Stimulated activated CD8-positive, alpha-beta memory T cell treated with anti-CD3 and anti-CD28 coated beads, Interleukin-7, amount 100 ng/mL, for 48 hours (primary cell): ENCODE measurements at places on chromosomes 3 and 15.

GRCh38 chr15:88484682-88485331, 17.3 kb downstream of the MRPS11 start:
- DNase-seq, result no peak

DNA sequence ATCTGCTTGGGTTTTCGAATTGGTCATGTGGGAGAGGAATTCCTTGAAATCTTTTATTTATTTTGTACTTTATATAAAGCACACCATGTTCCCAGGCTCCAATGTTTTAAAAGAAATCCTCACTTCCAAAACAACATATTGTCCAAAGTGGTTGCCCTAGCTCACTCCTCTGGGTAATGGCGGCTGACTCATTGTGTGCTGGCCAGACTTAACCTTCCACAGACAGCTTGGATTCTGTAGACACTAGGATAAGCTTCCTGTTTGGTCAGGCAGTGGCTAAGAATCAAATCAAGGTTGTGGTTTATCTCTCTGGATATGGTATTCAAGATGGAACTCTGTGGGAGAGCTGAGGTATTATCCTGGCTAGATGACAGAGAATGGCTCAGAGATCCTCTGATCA, 55.8 kb upstream of the FAM98B start:
- no peak for DNase-seq

GRCh38 chr3:9343115-9343514, 19.7 kb upstream of the THUMPD3 start:
- DNase-seq, result no peak

- no peak for DNase-seq
These were observed 54.5 kb downstream of the ST3GAL6 start for GRCh38 chr3:98817547-98818041.

GRCh38 chr3:160702290-160702689, 25.3 kb downstream of the ARL14 start:
- no peak for DNase-seq

DNA sequence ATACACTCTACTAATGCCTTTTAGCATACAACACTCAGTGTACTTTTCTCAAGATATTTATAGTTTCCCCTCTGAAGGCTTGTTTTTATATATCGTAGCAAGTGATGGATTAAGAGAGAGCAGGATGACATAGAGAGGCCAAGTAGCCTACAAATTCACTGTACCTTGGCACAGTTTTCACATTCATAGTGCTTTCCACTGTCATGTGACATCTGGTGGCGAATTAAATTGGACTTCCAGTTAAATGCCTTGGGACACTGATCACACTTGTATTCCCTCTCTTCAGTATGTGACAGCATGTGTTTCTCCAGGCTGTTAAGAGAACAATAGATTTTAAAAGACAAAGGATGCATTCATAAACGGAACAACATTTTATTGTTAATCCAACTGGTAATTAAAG, 541.1 kb downstream of the MECOM start:
- no peak for DNase-seq

DNA sequence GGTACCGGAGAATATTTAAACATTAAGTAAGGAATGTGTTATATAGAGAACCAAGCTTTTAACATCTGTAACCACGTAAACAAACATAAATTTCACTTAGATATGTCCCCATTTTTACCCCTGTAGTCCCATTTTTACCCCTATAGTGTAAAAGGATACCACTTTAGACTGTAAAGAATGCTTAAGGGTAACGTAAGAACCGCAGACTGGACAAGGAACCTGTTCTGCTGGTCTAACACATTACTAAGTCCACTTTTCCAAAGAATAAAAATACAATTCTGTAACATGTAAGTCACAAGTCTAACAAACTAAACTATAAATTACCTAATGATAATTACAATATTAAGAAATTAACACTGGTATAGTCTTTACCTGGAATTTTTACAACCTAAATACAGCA, 2.9 kb downstream of the SLC12A6 start:
- DNase-seq, result no peak

DNA sequence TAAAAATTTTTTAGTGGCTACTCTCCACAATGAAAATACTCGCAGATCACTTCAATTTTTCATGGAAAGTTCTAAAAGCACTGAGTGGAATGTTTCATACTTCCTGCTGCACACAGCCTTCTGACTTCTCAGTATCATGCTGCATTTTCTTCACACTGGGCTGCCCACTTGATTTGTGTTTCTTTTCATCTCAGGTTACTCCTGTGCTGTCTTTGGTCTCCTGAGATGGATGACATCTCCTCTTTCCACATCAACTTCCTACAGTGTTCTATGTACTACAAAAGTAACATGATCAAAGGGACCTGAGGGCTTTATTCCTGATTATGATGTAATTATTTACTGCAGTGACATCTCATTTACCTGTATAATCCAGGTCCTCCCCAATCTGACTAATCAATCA, 927.7 kb downstream of the ROBO2 start:
- DNase-seq, result no peak

- no peak for DNase-seq
These were observed 54.0 kb downstream of the TSC22D2 start for GRCh38 chr3:150462108-150462507.
